Activated T-helper 1 cell treated with Interleukin-2 at 50 U/mL for 16 hours (primary cell): ENCODE measurements at places on chromosomes 7 and 10.

- no peak for DNase-seq
Measured at GRCh38 chr7:7109934-7110333, 72.4 kb upstream of the C1GALT1 start.

GRCh38 chr10:61634746-61635145, 28.0 kb upstream of the CABCOCO1 start:
- no peak for DNase-seq

- DNase-seq, result no peak
Measured at GRCh38 chr10:69647126-69647525, 17.1 kb downstream of the FAM241B start.

GRCh38 chr7:131218727-131219128, 108.9 kb upstream of the MKLN1 start:
- DNase-seq, result no peak

DNA sequence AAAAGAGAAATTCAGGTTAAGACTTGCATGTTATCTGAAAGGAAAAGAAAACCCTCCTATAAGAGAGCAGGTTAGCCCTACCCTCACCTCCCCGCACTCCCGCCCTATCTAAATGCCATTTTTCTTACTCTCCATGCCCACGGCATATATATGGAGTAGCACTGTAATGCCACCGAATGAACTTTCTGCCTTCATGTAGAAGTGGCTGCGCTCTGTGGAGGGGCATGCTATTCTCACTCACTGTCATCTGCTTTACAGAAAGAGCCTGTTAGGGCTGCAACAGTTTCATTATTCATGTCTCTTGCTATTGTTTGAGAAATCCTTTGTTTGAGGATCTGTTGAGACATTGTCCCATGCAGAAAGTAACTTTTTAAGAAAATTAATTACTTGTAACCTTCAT, 1190.6 kb downstream of the SORCS1 start:
- no peak for DNase-seq

DNA sequence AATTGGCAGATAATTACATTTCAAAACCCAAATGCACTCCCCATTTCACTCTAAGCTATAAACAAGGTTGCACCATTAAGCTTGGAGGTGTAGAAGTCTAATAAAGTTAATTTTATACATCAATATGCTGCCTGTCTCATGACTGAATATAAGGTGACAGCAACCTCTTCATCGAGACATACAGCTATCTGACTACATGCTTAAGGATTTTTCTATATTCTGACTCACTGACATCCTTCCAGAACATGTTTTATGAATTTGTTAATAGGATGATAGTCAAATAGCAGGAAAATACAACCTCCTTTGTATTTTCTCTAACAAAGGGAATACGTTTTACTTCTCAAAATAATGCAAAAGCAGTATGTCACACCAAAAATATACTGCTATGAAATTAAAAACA, 76.6 kb downstream of the NRBF2 start:
- DNase-seq, result no peak

- no peak for DNase-seq
Measured at GRCh38 chr10:77027141-77027540, 610.5 kb downstream of the KCNMA1 start.

- no peak for DNase-seq
Measured at GRCh38 chr7:88429382-88429781, 122.7 kb upstream of the STEAP4 start.

- DNase-seq, result no peak
Measured at GRCh38 chr10:86687750-86688149, 19.4 kb downstream of the LDB3 start.

GRCh38 chr7:46738796-46739195, 817.7 kb upstream of the IGFBP3 start:
- DNase-seq, result no peak

DNA sequence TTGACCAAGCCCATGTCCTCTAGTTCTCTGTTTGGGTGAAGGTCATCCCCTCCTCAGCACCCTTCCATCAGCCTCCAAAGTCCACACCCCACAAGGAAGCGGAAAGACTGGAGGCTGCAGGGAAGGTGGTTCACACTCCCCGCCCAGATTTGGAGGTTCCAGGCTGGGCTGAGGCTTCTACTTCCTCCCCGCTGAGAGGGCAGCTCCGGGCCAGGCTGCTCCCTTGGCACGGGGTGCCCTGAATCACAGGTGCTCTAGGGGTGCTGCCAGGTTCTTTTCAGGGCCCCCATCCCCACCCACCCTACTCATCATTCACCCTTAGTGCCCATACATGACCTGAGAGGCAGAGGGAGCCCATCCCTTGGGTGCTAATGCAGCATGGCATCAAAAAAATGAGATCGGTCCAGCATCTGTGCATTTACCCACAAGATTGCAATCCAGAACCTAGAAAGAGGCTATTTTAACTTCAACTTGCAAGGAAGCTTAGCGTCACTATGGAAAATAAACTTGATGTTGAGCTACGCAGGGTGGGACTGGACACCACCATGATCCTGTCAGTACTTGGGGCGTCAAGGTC, 47.3 kb upstream of the ZMIZ1 start:
- no peak for DNase-seq

- DNase-seq, result no peak
Measured at GRCh38 chr7:34761206-34761605, 103.2 kb downstream of the NPSR1 start.

DNA sequence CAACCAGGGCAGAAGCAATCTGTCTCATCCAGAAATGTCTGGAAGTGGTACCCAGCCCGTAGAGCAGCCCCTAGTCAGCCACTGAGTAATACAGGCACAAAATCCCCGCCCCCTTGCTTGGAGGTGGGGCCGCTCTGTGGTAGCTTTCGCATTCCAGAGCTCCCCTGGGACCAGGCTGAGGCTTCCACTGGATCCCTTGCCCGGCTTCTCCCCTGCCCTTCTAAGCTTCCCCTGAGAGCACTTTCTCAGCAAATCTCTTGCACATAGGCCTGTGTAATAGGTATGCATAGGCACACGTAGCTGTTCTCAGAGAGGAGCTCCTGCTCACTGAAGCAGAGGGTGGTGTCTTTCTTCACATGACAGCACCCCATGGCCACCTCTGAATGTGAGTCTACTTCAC, 144.2 kb downstream of the BMS1 start:
- DNase-seq, result no peak
